Stimulated activated CD4-positive, alpha-beta T cell treated with anti-CD3 and anti-CD28 coated beads, Interleukin-15, amount 100 ng/mL, for 24 hours (primary cell): ENCODE measurements at places on chromosomes 7 and 10.

- DNase-seq: no peak
Measured at GRCh38 chr10:12914111-12914510, 87.4 kb downstream of the CCDC3 start.

DNA sequence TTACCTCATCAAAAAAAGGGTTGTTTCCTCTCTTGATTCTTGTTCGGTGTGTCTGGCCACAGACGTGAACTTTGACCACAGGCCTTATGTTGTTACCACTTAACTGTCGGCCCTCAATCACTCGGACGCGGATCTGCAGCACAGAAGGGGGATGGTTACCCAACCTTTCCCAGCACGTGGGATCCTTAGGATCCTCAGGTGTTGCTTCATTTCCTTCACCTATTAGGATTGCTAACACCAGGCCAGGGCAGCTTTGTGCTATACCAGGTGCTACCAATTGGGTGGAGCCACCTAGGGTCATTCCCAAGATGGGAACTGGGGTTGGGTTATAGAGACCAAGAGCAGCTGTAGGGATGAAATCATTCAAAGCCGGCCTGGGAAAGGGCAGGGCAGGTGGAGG lies 73.4 kb downstream of the MYOF start:
- DNase-seq: no peak

- peak; percentile 34 for DNase-seq
Measured at GRCh38 chr10:22317076-22317370, 835 bp downstream of the COMMD3 start.

DNA sequence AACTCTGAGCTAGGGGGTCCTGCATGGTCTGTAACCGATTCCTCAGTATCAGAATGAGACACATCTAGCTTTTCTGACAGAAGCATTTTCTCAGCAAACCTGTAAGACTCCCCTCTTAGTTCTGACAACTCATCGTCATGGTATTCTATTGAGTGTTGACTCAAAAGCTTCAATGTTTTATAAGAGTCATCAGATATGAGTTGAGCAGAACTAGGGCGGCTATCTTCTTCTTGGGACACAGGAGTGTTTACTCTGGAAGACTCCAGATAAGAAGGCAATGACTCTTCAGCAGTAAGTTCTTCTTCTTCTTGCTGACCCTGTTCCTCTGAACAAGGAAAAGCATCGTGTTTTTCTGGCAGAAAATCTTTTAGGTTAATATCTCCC lies 167.0 kb upstream of the CCDC6 start:
- DNase-seq: no peak

DNA sequence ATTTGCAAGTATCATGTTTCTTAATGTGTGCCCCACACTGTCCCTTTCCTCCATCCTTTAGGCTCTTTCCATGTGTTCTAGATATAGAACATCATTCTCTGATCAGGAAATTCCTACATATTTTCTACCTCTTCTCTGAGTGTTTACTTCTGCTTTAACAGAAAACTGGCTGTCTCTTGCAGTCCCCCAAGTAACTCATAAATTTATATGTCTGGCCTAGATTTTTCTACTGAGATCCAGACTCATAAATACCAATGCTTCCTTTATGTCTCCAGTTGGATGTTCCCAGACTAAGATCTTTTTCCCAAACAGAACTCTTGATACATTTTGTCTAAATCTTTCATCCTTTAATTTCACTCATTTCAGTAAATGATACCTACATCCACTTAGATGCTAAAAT lies 181.8 kb downstream of the CDK14 start:
- no peak for DNase-seq

DNA sequence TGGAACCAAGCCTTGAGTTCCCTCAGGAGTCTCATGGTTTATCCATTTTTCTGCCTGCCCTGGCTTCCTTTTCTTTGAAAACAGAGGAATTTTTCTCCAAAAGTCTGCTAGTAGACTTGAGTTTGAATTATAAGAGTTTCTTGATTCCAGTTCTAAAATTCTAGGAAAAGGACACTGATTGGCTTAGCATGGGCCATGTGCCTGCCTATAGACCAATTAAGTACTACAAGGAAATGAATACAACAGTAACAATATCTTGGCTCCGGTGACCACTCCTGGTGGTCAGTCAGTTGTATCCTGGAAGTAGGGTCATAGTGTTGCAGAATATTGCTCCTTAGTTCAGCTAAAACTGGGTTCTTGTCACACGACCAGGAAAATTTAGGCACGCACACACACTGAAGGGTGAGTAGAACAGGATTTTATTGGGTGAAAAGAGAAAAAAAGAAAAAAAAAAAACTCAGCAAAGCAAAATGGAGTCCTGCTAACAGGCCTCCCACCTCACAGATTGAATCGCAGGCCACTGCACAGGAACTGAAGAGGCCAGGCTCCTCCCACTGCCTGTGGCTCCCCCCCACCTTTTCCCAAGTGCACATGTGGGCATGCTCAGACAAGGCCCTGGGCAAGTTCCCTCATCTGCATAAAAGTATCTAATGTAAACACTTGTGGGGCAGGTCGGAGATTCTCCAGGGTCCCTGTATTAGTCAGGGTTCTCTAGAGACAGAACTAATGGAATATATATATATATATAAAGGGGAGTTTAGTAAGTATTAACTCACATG lies 155.1 kb downstream of the LYZL1 start:
- DNase-seq: no peak

- no peak for DNase-seq
Measured at GRCh38 chr7:47340517-47340916, 241.4 kb downstream of the TNS3 start.

- DNase-seq: no peak
Measured at GRCh38 chr7:135942614-135943013, 34.5 kb downstream of the MTPN start.

- DNase-seq: no peak
Measured at GRCh38 chr7:1586126-1586826, 16.4 kb upstream of the PSMG3 start.

GRCh38 chr10:13939391-13939790 lies 352.6 kb downstream of the PRPF18 start:
- no peak for DNase-seq

DNA sequence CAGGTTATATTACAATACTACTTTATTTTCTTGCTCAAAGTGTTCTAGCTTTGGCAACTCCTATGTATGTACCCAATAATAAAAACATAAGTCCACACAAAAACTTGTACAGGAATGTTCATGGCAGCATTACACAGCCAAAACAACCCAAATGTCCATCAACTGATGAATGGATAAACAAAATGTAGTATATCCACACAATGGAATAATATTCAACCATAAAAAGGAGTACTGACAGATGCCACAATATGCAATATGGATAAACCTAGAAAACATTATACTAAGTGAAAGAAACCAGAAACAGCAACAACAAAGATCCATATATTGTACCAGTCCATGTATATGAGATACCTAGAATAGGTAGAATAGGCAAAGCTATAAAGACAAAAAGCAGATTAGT lies 21.0 kb downstream of the PPA1 start:
- DNase-seq: no peak

DNA sequence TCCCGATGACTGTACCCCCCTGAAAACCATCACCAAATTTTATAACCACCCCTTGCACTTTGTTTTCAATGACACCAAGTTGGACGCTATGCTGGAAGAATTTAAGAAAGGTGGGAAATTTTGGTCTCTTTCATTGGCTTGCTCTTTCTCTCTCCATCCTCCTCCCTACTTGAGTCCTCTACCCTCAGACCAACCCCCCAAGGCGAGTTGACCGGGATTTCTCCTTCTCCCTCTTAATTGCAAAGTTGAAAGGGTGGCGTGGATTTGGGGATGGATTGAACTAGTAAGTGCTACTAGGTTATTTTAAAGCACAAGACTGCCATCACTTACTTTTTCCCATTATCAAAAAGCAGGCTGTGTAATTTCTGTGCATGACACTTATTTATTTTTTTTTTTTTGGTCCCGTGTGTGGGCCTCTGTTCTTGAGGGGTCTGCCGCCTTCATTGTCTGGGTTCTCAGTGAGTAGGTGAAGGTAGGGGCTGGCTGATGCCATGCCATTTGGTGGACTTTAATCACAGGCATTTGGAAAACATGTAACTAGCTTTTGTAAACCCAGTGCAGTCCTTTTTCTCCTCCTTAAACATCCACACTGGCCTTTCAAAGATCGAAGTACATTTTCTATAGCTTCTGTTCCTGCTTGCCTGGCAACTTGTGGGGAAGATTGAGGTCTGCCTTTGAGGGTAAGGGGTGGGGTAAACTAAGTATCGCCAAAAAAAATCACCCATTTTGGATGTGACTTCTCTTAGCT lies 2.1 kb downstream of the CNNM2 start:
- no peak for DNase-seq

- no peak for DNase-seq
Measured at GRCh38 chr10:97067716-97068391, 117.9 kb downstream of the SLIT1 start.

DNA sequence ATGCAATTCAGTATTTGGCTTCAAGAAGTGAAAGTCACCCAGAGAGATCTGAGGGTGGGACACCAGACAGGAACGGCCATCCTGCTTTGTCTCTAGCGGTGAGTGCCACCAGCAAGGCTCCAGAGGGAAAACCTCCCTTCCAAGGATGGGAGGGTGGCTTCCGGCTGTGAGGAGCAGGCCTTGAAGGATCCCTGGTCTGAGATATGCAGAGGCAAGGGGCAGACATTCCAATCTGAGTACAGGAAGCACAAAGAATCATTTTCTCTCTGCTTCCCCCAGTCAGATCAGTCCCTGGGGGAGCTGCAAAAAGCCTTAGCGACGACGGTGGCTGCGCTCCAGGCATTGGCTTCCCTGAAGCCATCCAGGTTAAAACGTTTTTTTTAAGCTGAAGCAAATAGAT lies 167.4 kb downstream of the TEX36 start:
- DNase-seq: no peak

DNA sequence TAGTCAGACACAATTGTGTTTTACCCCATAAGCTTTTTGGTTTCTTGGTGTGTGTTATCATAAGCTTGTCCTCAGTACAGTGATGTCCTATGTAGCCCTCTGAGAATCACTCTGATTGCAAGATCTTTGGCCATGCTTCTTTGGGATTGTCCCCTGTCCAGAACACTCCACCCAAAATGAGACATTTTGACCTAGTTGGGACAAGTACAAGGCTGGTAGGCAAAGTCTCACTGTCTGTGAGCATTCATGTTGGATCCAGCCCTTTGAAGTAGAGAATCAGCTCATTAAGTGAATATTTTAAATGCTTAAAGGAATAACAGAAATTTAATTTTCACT lies 28.9 kb upstream of the PCGF5 start:
- DNase-seq: no peak

GRCh38 chr7:72097226-72097625 lies 314.9 kb downstream of the CALN1 start:
- DNase-seq: no peak

DNA sequence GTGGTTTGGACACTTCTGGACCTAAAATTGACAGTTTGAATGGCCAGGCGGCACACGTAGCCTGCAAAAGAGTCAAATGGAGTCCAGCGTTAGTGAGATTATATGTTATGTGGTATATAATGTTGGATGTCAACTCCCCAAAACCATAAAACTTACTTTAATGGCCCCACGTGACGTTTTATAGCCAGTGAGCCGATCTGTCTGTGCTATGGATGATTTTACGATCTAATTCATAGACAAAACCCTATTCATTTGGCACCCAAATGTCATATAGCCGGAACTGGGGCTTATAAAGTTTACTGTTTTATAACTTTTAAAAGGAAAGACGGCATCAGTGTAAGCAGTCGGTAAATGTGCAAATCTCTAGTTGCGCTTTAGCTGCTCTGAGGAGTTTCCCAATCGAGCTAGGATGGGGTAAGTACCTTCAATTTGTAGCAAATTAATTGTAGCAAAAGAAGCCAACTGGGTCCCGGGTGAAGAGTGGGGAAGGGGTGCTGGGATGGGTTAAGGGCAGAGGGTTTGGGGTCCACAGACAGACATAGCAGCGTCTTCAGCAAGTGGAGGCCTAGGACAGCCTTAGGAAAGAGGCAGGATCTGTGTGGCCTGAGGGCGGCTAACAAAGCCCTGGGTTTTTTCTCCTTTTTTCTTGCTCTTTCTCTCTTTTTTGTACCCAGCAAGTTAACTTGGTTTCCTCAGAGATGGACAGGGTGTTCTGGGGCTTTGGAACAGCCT lies 3.2 kb downstream of the HOXA5 start:
- no peak for DNase-seq

DNA sequence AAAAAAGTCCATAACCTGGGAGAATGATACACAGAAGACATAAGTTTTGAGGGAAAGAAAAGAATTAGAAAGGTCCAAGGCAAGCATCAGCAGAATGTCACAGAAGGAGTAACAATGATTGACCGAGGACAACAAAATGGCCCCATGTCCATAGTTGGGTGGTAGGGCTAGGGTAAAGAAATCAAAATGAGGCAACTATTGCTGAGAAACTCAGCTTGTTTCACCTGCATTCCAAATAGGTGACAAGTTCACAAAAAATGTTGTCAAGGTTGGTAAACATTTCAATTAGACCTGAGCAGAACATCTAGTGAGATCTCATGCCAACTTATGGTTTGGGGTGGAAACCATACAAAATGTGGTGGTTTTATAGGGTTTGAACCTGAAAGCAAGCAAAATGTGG lies 22.8 kb upstream of the DLX6 start:
- no peak for DNase-seq

DNA sequence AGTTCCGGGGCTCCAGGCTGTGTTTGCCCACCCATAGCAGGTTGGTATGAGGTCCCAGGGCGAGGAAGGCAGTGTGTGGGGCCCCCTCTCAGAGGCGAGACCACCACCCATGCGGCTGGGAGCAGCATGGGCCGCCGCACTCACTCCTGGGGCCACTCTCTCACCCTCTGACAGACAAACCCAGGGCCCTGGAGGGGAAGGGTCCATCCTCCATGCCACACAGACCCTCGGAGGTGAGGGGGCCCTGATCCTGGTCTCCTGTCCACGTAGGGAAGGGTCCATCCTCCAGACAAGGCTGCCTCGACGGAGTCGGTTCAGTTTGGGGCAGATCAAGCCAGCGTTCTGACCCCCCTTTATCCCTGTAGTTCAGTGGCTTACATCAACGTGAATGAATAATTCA lies 230.8 kb downstream of the ELFN1 start:
- no peak for DNase-seq

- DNase-seq: no peak
Measured at GRCh38 chr7:67618556-67619162, 622.0 kb downstream of the TYW1 start.

DNA sequence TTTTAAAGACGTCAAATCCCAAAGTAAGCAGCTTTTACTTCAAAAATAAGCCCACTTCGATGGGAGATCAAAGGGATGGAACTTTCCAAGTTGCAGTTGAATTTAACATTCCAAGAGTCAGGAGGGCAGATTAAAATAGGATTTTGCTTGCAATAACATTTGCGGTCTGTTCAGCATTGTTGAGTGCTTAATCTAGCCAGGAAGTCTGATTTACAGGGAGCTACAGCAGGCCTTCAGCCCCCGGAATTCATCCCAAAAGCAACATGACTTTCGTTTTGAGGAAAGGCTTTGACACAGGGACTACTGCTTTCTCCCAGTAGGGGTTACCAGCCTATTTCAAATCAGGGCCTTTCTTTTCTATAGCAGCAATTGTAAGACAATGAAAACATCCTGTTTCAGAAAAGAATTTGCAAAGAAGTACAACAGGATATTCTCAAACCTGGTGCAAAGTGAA lies 279.6 kb upstream of the PITRM1 start:
- DNase-seq: no peak
